Ovary (tissue), 10 donors: ENCODE measurements at places on chromosomes 12 and 14. TPM values are rescaled to one million over a fixed set of nuclear protein-coding genes. Genes with fewer than 3 reads are reported as not detected.

DNA sequence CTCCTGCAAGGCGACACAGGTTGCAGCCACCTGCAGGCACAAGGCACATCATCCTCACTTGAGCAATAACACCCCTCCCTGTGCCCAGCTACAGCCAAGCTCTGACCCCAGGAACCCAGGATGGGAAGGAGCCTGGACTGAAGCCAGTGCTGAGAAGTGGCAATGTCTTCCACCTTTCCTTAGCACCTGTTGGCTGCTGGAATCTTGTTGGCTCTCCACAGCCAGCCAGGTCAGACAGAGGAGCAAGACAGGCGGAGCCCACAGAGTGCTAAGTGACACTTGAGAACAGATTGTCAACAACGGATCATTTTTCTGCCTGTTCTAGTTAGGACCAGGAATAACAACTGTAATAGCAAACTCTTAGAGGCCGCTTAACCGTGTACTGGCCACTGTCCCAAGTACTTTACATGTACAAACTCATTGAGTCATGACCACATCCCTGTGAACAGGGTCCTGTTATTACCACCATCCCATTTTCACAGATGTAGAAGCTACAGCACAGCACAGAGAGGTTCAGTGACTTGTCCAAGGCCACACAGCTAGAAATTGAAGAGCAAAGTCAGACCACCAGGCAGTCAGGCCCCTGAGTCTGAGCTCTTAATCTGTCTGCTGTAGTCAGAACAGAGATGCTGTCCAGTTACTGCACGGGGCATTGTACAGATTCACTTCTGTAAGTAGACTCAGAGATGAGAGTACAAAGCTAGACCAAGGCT lies 45.6 kb downstream of the RNFT2 start:
- H3K4me3 ChIP-seq = no peak overlapping the region
- no peaks in the 10 kb centered on the region for H3K36me3 ChIP-seq
- H3K27me3 ChIP-seq = no peaks in the 10 kb centered on the region
- H3K27ac ChIP-seq = no peak overlapping the region
- H3K4me1 ChIP-seq = no peaks in the 10 kb centered on the region

DENND5B gene
- total RNA-seq = 57.2 TPM

GRCh38 chr14:74574090-74574433 lies 38.0 kb downstream of the LTBP2 start:
- peaks cover 36% of the 10 kb centered on the region for H3K4me1 ChIP-seq
- H3K4me3 ChIP-seq = no peak overlapping the region
- no peak overlapping the region for H3K27ac ChIP-seq
- no peaks in the 10 kb centered on the region for H3K36me3 ChIP-seq
- DNase-seq = no peak

- no peaks in the 10 kb centered on the region for H3K4me1 ChIP-seq
- H3K27me3 ChIP-seq = no peaks in the 10 kb centered on the region
- H3K36me3 ChIP-seq = no peaks in the 10 kb centered on the region
- no peak overlapping the region for H3K4me3 ChIP-seq
- no peak overlapping the region for H3K27ac ChIP-seq
Measured at GRCh38 chr14:80055667-80056496, 155.4 kb downstream of the DIO2 start.

- H3K4me3 ChIP-seq = no peak overlapping the region
- no peak overlapping the region for H3K27ac ChIP-seq
- H3K27me3 ChIP-seq = no peaks in the 10 kb centered on the region
Measured at GRCh38 chr14:40269436-40269835, 837.2 kb upstream of the FBXO33 start.

KRR1 gene
- total RNA-seq = 26.2 TPM

CD63 gene
- total RNA-seq = 954 TPM

DNA sequence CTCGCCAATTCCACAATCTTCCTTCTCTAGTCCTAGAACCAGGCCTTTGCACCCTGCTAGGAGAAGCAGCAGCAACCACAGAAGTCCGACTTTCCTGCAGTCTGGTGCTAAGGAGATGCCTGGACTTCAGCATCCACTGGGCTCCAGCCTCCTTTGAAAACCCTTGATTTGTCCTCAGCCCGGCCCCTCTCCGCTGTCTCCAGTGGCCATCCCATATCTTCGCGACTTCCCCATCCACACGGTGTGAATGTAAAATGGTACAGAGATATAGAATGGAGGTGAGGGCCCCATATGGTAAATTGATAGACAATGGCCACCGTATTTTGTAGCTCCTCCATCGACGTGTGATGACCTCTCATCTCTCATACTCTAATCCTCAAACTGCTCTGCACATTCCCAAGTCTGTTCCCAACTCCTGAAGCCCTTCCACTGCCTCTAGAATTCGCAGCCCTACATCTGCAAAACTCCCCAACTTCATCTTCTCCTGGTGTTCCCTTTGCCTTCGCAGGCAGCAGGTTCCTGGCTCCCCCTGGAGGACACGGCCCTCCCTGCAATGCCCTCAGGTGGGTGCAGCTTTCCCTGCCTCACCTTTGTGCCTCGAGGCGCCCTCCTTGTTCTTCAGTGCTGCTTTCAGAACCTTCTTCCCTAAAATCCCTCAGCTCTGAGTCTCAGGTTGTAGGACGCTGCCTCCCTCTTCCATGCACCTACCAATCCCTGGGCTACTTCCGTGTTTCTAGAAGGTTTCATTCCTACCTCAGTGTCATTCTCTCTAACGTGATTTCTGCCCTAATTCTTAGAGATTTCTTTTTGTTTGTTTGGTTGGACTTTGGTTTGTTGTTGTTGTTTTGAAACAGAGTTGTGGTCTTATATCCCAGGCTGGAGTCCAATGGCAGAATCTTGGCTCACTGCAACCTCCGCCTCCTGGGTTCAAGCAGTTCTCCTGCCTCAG lies 36.7 kb downstream of the TMBIM6 start:
- no peaks in the 10 kb centered on the region for H3K36me3 ChIP-seq
- no peak overlapping the region for H3K27ac ChIP-seq
- DNase-seq = peak; percentile 44
- H3K4me3 ChIP-seq = no peak overlapping the region
- H3K4me1 ChIP-seq = no peaks in the 10 kb centered on the region
- no peaks in the 10 kb centered on the region for H3K27me3 ChIP-seq

GRCh38 chr14:65413739-65414045 lies 1.2 kb downstream of the FUT8 start:
- H3K36me3 ChIP-seq = no peaks in the 10 kb centered on the region
- H3K4me1 ChIP-seq = peaks cover 1% of the 10 kb centered on the region

DPF3 gene
- 34.4 TPM for total RNA-seq

DNA sequence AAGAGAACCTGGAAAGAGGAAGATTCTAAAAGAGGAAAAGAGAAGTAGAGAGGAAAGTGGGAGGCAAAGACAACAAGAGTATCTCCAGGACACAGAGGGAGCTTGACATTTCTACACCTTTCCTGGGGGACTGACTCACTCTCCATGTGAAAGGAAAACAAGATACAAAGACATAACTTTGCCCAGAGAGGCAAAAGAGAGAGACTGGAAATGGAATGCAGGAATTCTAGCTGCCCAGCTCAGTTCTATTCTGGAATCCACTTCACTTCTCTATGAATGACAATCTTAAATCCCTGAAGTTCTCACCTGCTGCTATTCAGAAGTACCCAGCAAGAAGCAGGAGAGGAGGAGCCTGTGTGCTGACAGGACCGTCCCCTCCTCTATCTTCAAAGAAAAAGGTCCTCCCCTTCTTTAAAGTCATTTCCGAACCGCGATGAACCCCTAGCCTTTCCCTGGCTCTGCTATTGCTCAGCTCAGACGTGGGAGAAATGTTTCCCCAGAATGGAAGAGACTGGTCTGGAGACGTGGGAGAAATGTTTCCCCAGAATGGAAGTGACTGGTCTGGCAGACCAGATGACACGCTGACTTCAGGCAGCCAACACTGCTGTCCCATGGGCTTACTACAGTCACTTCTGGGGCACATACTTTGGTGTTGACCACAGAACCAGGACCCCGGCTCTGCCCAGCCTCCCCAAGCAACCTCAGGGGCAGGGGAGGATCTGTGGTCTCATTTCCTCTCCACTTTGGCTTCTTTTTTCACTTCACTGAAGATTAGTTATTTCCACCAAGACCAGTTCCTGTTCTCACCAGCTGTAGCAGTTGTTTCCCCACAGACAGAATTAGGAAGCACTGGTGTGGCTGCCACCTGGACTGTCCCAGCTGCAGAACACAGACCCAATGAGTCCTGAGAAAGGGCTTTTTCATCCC lies 8.3 kb downstream of the FMNL3 start:
- H3K4me1 ChIP-seq = peaks cover 12% of the 10 kb centered on the region
- no peaks in the 10 kb centered on the region for H3K36me3 ChIP-seq
- no peak for DNase-seq
- H3K27ac ChIP-seq = no peak overlapping the region

- H3K27me3 ChIP-seq = no peaks in the 10 kb centered on the region
- no peak for DNase-seq
- H3K4me3 ChIP-seq = no peak overlapping the region
- peaks cover 2% of the 10 kb centered on the region for H3K4me1 ChIP-seq
- H3K27ac ChIP-seq = no peak overlapping the region
Measured at GRCh38 chr12:53484686-53485575, 14.3 kb downstream of the MAP3K12 start.

GRCh38 chr12:75938189-75938588 lies 93.4 kb downstream of the PHLDA1 start:
- no peak overlapping the region for H3K27ac ChIP-seq
- no peaks in the 10 kb centered on the region for H3K36me3 ChIP-seq
- DNase-seq = no peak
- H3K4me3 ChIP-seq = no peak overlapping the region
- no peaks in the 10 kb centered on the region for H3K27me3 ChIP-seq
- H3K4me1 ChIP-seq = peaks cover 2% of the 10 kb centered on the region

GRCh38 chr14:104303705-104304425 lies 165.5 kb downstream of the KIF26A start:
- no peak for DNase-seq
- no peak overlapping the region for H3K4me3 ChIP-seq
- no peaks in the 10 kb centered on the region for H3K4me1 ChIP-seq
- no peaks in the 10 kb centered on the region for H3K36me3 ChIP-seq
- H3K27me3 ChIP-seq = no peaks in the 10 kb centered on the region

GRCh38 chr14:94364037-94364436 lies 24.4 kb downstream of the SERPINA1 start:
- no peaks in the 10 kb centered on the region for H3K36me3 ChIP-seq
- no peaks in the 10 kb centered on the region for H3K4me1 ChIP-seq
- DNase-seq = no peak
- H3K27ac ChIP-seq = no peak overlapping the region
- no peak overlapping the region for H3K4me3 ChIP-seq

SLC7A7 gene
- total RNA-seq = 2.0 TPM
